Activated naive CD4-positive, alpha-beta T cell treated with anti-CD3 and anti-CD28 coated beads for 36 hours (primary cell): ENCODE measurements at places on chromosomes 16 and 17. TPM values are rescaled to one million over a fixed set of nuclear protein-coding genes. Genes with fewer than 3 reads are reported as not detected.

DNA sequence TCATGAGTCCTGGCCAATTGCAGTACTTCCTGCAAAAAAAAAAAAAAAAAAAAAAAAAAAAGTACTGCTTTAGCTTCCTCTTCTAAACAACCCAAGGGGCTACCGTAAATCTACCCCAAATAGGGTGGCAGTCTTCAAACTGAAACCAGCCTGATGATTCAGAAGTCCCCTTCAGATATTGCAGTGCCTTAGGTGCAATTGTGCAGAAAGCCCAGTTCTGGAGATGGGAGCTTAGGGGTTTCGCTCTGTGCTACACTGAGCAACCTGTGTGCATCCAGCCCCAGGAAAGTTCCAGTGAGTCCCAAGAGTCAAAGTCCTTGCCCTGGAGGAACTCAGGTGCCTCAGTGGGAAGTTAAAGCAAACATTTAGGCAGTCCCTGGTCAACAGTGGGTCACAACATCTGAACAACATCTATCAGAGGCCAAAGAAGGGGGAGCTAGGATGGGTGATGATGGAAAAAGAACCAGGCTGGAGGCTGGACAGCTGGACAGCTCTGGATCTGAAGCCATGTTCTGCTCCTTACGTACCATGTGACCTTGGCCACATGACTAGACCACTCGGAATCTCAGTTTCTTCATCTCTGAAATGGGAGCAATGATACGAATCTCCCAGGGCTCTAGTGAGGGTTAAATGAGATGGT, 6.7 kb upstream of the CIITA start:
- peaks cover 36% of the 10 kb centered on the region for H3K4me1 ChIP-seq
- no peak overlapping the region for H3K27ac ChIP-seq
- H3K4me3 ChIP-seq = no peak overlapping the region
- H3K27me3 ChIP-seq = peaks cover 36% of the 10 kb centered on the region

GRCh38 chr16:19203374-19203966, 35.4 kb downstream of the SYT17 start:
- no peak for DNase-seq
- no peaks in the 10 kb centered on the region for H3K36me3 ChIP-seq
- H3K27ac ChIP-seq = no peak overlapping the region
- H3K4me3 ChIP-seq = no peak overlapping the region

Gene TBX4
- total RNA-seq = not detected

Gene ITFG1
- 17.6 TPM for total RNA-seq

Gene HOXB9
- total RNA-seq = 6.7 TPM

Gene SLC13A2
- total RNA-seq = not detected

Gene CCDC144A
- total RNA-seq = 5.3 TPM
